ENCODE measurements at places on chromosomes 4 and X. TPM values are rescaled to one million over a fixed set of nuclear protein-coding genes. Genes with fewer than 3 reads are reported as not detected.
A peak's percentile ranks its signal among the peaks of the same experiment; 100 is the strongest.

Gene CXorf49
- not detected for total RNA-seq

GRCh38 chr4:74217365-74217764 is 59.4 kb downstream of the MTHFD2L start:
- no peak for DNase-seq

DNA sequence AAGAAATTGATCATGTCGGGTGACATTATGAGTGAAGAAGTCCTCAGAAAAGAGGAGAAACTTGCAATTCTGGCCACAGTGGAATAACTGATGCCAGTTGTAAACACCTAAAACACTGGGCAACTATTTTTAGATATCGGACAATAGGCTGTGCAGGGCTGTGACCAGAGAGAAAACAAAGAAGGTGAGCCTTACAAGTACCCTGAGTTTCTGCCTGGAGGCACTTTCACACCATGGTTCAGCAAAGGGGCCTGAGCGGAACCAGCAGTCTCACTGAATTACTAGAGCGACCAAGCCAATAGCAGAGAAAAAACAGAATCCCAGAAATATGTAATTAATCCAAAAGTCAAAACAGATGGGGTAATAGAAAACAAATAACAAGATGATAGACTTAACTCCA is 11.2 kb downstream of the IRAK1 start:
- no peak for DNase-seq

GRCh38 chrX:103918050-103918449 is 44.4 kb upstream of the TMSB15B start:
- DNase-seq = peak; percentile 65

DNA sequence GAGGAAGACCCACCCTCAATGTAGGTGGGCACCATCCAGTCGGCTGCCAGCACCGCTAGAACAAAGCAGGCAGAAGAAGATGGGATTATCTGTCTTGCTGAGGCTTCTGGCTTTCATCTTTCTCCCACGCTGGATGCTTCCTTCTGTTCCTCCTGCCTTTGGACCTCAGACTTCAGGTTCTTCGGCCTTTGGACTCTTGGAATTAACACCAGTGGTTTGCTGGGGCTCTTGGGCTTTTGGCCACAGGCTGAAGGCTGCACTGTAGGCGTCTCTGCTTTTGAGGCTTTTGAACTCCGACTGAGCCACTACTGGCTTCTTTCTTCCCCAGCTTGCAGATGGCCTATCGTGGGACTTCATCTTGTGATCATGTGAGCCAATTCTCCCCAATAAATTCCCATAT is 55.1 kb downstream of the PDLIM5 start:
- DNase-seq = no peak

Gene PCDH7
- 1.2 TPM for total RNA-seq

All from SJSA1 (cell line).